ENCODE measurements at places on chromosomes 2 and 18. TPM values are rescaled to one million over a fixed set of nuclear protein-coding genes. Genes with fewer than 3 reads are reported as not detected.

DNA sequence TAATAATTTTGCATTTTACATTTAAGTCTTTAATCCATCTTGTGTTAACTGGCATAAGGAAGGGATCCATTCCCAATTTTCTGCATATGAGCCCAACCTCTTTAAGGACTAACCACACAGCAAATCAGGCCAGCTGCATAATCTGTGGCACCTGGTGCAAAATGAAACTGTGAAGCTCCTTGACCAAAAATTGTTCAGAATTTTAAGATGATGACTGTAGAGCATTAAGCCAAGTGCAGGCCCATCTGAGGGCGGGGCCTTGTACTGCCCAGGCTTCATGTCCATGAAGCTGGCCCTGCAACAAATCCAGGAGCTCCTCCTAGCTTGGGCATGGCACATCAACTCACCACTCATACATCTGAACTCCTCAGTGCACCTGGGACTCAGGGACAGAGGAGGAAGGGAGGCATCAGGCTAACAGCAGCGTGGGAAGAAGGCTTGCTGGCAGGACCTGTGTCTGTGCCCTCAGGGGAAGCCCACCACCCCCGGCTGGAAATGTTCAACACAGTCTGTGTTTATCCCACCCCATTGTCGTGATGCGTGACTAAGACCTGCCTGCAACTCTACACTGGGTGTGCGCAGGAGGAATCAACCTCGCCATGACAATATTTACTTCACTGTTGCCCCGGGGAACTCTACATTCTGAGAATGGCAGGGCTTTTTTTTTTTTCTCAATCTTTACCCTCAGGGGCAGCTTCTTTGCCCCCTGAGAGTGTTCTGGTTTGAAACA is 128.9 kb upstream of the SIX2 start:
- DNase-seq = no peak
- H3K27me3 ChIP-seq = peaks cover 39% of the 10 kb centered on the region
- no peak overlapping the region for H3K27ac ChIP-seq

DNA sequence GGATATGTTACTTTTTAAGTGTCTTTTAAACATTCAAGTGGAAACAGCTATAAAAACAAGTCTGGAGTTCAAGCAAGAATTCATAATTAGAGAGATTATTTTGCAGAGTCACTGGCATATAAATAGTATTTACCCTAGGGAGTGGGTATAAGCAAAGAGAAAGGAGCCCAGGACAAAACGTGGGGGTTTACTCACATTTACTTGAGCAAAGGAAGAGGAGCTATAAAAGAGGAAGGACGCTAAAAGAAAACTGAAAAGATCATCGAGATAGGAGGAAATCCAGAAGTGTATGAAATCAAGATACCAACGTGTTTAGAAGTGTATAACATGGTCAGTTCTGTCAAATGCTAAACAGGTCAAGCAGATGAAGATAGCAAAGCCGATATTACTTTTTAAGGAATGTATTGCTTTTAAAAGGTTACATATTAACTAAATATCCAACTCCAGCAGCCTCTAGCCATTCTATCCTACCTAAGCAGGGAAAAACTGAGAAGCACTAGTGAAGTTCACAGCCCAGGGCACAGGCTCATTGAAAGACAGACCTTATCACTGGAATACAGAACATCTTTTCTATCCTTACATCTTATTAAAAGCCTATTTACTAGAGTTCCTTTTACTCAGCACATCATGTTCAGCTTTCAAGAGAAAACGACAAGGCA is 8.6 kb downstream of the KANSL1L start:
- no peak overlapping the region for H3K27ac ChIP-seq
- peaks cover 21% of the 10 kb centered on the region for H3K4me1 ChIP-seq
- no peak overlapping the region for H3K4me3 ChIP-seq
- no peaks in the 10 kb centered on the region for H3K27me3 ChIP-seq

NXPH2 gene
- total RNA-seq = not detected

ZNG1B gene
- total RNA-seq = 47.6 TPM

GRCh38 chr2:100884145-100884621 is 64.2 kb downstream of the NPAS2 start:
- no peak for DNase-seq
- H3K27ac ChIP-seq = no peak overlapping the region
- no peaks in the 10 kb centered on the region for H3K27me3 ChIP-seq

UGT1A7 gene
- not detected for total RNA-seq
